ENCODE measurements at places on chromosomes 12 and 14. TPM values are rescaled to one million over a fixed set of nuclear protein-coding genes. Genes with fewer than 3 reads are reported as not detected.

Gene DAD1
- polyA plus RNA-seq = 410 TPM

Gene SOAT2
- not detected for polyA plus RNA-seq

Gene PCK2
- polyA plus RNA-seq = 95.9 TPM

Gene TSHR
- polyA plus RNA-seq = 0.31 TPM

Gene RNFT2
- 16.3 TPM for polyA plus RNA-seq

Gene WNT1
- polyA plus RNA-seq = not detected

Gene PTPRQ
- polyA plus RNA-seq = not detected

Gene NELL2
- polyA plus RNA-seq = 14.0 TPM

Gene REP15
- polyA plus RNA-seq = 0.53 TPM

Gene ZDHHC22
- polyA plus RNA-seq = 30.2 TPM

Gene GLS2
- polyA plus RNA-seq = 6.0 TPM

Gene OTX2
- polyA plus RNA-seq = not detected

Gene CCDC196
- not detected for polyA plus RNA-seq

Gene SLC6A13
- polyA plus RNA-seq = 4.3 TPM

Gene EFS
- 74.9 TPM for polyA plus RNA-seq

Gene SLCO1B1
- not detected for polyA plus RNA-seq

Gene SERPINA10
- not detected for polyA plus RNA-seq

Gene RHNO1
- 27.1 TPM for polyA plus RNA-seq

Gene CLEC4A
- polyA plus RNA-seq = not detected

Gene DENND5B
- polyA plus RNA-seq = 5.7 TPM

Gene EGLN3
- polyA plus RNA-seq = 23.4 TPM

Gene GLIPR1L1
- not detected for polyA plus RNA-seq

Gene RTN1
- 674 TPM for polyA plus RNA-seq

Gene TNFAIP2
- polyA plus RNA-seq = 19.6 TPM

Gene RHEBL1
- polyA plus RNA-seq = 5.9 TPM

All from brain (organoid and tissue), 16 donors.